ENCODE measurements at places on chromosomes 4 and X.

DNA sequence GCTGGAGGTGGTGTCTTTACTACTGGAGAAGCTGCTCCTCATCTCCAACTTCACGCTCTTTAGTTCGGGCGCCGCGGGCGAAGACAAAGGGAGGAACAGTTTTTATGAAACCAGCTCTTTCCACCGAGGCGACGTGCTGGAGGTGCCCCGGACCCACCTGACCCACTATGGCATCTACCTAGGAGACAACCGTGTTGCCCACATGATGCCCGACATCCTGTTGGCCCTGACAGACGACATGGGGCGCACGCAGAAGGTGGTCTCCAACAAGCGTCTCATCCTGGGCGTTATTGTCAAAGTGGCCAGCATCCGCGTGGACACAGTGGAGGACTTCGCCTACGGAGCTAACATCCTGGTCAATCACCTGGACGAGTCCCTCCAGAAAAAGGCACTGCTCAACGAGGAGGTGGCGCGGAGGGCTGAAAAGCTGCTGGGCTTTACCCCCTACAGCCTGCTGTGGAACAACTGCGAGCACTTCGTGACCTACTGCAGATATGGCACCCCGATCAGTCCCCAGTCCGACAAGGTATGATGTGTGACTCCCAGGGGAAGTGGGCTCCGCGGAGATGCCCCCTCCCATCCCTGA is 634 bp downstream of the LRAT start:
- no peak for DNase-seq

DNA sequence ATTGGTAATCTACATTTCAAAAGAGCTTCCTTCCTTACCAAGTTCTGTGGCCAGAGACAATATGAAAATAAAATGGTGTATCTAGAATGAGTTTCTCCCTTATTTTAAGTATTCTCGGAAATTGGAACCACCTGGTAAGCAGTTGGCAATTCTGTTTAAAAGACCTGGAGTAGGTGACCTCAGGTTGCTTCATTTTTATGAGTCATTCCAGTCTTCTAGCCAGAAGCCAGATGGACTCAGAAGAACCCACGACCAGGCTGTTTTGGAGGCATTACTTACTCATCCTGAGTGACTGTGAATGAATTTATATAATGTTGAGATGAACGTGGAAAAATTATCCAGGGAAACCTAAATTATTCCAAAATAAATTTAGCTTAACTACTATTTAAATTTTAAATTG is 9.1 kb downstream of the BMPR1B start:
- no peak for DNase-seq

DNA sequence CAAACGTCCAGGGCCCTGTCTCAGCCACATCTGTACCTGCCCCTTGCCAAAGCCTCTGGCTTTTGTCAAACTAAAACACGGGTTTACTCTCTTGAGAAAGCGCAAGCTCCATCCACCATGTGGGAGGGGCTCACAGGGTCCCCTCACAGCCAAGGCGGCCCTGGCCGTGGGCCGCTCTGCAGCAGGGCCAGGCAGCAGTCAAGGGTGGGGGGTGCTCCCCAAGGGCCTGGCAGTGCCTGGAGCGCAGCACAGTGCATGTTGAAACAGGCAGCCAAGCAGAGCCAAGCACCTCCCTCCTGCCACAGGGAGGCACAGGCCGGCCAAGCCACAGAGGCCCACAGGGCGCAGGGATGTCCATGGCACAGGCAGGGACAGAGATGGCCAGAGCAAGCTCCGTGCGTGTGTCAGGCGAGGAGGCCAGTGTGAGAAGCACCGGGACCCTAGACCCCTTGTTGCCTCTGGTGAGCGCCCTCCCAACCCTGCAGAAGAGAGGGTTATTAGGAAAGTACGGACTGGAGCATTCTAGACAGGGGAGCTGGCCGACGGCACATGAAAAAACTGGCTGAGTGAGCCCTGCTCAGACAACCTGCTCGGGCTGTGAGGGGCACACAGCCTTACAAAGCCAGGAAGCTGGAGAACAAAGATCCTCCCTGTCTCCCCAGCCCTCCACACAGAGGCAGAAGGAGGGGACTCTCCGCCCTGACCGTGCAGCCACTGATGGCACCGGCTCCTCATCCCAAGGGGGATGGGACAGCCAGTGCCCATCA is 39.0 kb downstream of the FAM53A start:
- no peak for DNase-seq

GRCh38 chr4:99654361-99654761 is 3.3 kb downstream of the C4orf54 start:
- DNase-seq = no peak

GRCh38 chr4:176818531-176818930 is 25.8 kb upstream of the VEGFC start:
- no peak for DNase-seq

DNA sequence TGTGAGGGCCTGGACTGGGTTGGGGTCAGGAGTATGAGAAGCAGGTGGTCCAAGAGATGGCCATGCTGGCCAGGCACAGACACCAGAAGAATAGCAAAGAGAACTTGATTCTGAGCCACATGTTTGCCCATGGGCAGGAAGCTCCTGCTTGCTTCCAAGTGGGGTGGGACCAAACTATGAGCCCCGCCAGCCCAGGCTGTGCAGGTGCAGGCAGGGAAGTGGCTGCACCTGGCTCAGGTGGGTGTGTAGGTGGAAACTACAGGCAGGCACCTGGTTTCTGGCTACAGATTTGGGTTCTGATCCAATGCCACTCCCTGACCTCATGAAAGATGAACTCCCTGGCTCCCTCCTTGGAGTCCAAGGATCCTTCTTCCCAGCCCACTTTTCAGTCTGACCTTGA is 207.9 kb upstream of the KLF3 start:
- DNase-seq = no peak

Data from GDM1 (cell line).